Substantia nigra (tissue), 51 donors: ENCODE measurements at places on chromosomes 7 and 10.

DNA sequence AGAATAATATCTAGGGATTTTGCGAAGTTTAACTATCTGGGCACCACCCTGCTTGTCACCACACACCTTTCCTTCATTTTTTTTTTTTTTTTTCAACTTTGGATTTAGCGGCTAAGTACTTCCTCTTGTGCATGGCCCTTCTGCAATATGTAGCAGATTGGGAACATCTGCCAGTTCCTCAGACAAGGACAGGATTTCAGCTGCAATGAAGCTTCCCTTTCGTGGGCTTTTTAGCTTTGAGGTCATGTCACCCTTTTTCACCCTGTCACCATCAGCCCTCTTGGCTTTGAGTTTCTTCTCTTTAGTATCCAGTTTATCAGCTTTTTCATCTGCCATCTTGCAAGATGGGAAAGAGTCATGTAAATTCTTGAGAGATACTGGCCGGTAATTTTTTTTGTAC, 81.6 kb upstream of the ETV1 start:
- DNase-seq, result no peak

DNA sequence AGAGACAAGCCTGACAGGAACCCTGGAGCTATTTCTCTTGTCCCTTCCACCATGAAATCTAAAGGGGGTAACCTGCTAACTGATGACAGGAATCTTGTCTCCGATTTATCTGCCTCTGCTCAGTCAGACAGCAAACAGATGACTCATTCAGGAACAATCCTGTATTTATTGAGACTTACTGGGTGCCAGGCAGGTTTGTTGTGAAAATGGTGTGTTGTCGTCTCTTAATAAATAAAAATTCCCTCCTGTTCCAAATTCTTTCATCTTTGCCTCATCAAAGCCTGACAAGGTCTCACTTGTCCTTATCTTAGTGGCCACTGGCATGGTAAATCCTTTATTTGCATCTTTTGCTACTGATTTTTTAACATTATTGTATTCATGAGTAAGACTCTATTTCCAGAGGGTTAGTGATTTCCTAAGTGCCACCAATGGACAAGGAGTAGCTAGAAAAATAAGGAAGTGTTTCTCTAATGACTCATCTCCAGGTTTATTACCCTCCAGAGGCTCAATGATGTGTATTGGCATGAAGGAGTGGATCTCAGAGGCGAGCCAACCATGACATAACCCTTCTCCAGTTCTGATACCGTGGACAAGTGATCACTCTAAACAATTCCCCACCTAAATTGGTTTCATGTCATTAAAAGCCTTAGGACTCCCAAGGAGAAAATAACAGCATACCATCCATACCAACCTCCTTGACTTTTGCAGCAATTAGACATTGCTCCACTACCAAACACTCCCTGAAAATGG, 724.0 kb downstream of the GRID1 start:
- no peak for DNase-seq

DNA sequence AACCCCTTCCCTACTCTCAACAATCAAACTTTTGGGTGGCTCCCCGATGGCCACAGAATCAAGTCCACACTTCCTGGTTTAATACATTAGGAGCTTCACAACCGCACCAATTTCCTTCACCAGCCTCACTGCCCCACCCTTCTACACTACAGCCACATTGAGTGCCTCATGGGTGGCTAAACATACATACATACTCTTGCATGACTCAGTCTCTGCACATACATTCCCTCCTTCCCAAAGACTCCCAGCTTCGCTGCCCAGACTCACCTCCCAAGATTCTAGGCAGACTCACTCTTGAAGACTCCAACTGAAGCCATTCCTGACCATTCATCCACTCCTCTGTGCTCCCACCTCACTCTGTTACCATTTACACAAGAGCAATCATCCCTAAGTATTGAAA, 15.9 kb downstream of the VPS41 start:
- no peak for DNase-seq

GRCh38 chr7:7979558-7979957, 11.0 kb downstream of the GLCCI1 start:
- no peak for DNase-seq

- no peak for DNase-seq
These were observed 2.5 kb upstream of the VGF start for GRCh38 chr7:101167645-101168411.

- DNase-seq, result no peak
These were observed 97.8 kb downstream of the CALCR start for GRCh38 chr7:93476491-93477344.

DNA sequence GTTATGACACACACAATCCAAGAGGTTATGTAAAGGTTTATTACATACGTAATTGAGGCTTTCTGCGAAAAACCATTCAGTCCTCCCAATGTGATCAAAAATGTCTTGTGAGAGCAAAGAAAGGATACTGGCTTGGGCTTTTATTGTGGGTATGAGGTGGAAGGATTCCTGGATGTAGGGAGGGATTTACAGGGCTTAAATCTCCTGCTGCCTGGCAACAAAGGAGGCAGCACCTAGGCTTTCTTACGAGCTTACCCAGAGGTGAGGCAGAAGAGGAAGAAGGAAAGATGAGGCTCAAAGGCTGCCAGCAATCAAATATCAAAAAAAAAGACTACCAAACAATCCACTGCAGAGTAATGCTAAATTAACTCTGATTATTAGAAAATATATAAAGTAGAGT, 1149.5 kb upstream of the POT1 start:
- no peak for DNase-seq

DNA sequence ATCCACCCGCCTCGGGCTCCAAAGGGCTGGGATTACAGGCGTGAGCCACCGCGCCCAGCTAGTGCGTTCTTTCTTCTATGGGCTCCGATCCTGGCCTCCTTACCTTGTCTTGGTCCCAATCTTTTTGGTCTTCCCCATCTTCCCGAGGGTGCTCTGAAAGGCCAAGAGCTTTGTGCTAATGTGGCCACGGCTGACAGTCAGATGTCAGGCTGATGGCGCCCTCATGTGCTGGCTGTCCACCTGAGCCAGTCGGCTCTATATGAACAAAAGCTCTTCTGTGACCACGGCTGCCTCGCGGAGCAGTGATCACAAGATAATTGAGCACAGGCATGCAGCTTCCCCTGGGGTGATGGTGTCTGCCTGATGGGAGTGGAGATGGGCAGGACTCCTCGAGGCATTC, 11.0 kb upstream of the AHCYL2 start:
- no peak for DNase-seq

DNA sequence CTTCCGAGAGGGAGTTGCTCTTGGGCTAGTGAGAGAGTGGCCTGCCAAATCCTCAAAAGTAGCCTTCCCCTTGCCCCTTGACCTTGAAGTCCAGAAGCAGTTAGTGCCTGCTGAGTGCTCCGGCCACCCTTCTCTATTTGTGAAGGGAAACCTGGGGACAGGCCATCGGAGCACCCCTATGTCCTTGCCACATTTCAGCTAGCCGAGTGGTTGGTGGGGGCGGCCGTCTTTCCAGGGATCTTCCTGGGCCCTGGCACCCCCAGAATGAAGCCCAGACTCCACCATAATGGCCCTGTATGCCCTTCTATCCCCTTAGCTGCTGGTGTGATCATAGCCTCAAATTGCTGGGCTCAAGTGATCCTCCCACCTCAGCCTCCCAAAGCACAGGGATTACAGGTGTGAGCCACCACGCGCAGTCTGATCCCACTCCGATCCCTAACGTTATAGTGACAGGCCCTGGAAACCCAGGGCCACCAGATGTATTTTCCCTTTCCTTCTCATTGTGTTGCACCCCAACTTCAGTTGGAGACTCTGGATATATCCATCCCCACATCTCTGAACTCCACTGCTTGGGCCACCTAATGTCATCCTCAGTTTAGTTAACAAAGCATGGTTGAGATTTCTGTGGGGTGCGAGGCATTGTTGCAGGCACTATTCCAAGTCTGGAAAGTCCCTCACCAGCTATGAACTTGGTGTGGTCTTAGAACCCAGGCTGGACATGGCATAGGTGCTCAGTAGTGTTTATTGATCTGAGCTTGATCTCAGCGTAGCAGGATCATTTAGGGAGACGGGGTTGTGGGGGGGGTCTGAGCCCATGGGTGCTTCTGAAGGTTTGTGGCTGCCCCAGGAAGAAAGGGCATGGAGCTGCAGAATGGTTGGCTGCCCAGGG, 1.6 kb downstream of the TSPAN14 start:
- DNase-seq, result no peak

GRCh38 chr7:154903083-154903731, 99.7 kb downstream of the PAXIP1 start:
- peak; percentile 16 for DNase-seq

DNA sequence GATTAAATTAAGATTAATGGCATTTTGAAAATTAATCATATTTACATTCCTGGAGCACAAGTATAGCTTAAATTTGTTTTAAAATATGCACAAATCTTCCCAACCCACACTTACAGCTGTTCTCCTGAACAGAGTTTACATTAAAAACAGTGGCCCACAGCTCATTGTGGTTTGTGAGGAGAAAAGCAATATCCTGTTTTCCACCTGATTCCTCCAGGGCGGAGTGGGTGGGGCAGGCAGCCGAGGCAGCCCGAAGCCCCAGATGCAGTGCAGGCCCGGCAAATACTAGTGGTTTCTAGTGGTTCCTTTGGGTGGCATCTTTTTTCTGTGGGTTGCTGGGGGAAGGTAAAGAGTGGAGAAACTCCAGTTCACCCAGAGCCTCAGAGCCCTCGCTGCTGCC, 280.8 kb downstream of the ARHGAP12 start:
- DNase-seq, result no peak

- DNase-seq, result no peak
These were observed 25.1 kb upstream of the FAM20C start for GRCh38 chr7:167090-167855.

DNA sequence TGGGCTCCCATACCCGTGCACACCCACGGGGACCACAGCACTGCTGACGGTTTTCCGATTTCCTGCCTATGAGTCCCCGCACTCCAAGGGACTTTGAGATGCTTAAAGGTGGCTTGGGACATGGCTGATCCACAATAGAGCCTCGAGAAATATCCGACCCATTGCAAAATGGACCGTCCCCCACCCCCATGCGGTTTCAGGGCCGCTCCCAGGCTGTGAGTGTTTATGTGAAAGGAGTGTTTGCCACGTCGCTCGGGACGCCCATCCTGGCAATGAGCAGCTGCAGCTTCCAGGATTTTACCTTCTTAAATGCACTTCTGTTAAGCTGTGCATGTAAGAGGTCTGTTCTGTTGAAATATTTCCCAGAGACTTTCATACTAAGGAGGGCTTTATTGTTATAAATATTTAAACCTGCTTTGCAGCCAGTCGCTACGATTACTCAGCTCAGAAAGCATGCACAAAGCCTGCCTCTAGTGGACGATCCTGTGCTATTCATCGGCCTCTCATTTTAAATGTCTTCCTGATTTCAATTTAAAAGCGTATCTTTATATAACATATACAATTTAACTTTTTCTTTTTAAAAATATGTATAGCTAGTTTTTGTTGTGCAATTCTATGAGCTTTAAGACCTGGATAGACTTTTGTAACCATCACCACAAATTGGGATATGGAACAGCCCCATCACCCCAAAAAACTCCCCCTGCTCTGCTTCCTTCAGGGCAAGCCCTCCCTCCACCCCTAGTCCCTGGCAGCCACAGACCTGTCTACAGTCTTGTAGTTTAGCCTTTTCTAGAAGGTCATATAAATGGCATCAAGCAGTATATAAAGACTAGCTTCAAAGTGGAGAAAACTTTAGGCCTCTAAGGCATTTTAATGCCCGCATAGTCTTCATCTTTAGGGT, 418.3 kb downstream of the PAXIP1 start:
- DNase-seq, result no peak

GRCh38 chr7:36207451-36208291, 54.6 kb downstream of the EEPD1 start:
- peak; percentile 49 for DNase-seq

DNA sequence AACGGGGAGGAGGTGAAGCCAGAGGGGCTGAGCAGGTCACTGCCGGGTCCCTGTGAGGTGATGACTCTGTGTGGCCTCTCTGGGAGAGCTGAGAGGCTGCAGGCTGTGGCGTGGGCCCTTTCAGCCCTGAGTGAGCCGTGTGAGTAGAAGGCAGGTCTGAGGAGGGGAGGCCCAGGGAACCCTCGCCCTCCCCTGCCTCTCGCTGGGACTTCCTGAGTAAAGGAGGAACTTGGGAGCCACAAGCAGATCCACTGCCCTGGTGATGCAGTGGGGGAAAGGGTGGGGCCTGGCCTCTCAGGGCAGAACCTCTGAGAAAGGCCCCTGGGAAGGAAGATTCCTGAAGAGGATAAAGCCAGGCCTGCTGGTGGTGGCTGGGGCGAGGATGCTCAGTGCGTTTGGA, 22.8 kb downstream of the EEPD1 start:
- DNase-seq, result peak; percentile 33

- no peak for DNase-seq
These were observed 118.6 kb downstream of the RNF216 start for GRCh38 chr7:5662828-5663227.

- peak; percentile 71 for DNase-seq
These were observed 739 bp upstream of the CCDC186 start for GRCh38 chr10:114174695-114175188.

- no peak for DNase-seq
These were observed 6.6 kb downstream of the EMX2 start for GRCh38 chr10:117549100-117549585.

GRCh38 chr7:12054830-12055229, 156.3 kb upstream of the TMEM106B start:
- DNase-seq, result no peak

DNA sequence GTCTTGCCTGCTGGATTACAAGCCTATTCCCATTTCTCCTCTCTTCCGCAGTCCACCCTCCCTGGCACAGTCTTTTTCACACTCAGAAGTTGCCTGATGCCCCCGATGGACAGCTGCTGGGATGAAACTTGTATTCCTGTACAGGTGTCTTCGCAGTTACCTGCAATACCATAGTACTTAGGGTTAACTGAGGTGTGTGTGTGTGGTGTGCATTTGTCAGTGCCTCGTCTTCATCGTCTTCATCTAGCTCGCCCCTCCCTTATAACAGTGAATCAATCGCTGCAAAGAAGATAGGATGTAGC, 11.0 kb downstream of the NXPH1 start:
- no peak for DNase-seq

DNA sequence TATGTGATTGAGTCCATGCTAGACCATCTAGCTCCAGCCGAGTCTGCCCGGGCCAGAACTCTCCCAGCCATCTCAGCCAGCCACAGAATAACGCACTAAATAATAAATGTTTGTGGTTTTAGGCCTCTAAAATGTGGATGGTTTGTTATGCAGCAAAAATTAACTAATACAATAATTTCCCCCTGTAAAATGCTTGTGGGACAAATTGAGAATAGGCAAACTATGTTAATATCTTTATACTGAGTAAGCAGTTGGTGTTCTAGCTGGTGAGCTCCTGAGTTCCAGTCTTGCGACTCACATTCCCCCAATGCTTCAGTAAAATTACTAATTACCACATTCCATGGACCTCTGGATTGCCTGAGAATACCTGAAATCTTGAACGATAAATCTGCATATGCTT, 316.8 kb upstream of the NFE2L3 start:
- DNase-seq, result no peak

- no peak for DNase-seq
These were observed 213.1 kb downstream of the C7orf25 start for GRCh38 chr7:42698600-42699374.
